ENCODE measurements at places on chromosomes 12 and 14. TPM values are rescaled to one million over a fixed set of nuclear protein-coding genes. Genes with fewer than 3 reads are reported as not detected.

DNA sequence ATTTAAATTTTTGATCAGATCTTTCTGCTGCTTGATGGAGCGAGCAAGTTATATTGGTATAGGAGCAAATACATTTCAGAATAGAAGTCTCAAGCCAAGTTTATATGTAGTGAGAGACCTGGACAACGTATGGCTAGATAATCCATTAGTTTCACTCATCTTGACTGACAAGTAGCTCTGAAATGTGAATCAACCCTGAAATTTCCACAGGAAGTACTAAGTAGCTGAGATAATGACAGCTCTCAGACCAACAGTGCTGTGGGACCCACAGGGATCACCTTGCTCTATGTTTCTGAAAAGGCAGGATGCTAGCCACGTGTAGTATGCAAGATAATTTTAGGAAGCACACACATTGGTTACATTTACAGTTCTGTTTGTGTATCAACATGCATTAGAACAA lies 258.6 kb upstream of the FOXN3 start:
- no peaks in the 10 kb centered on the region for H3K27me3 ChIP-seq
- H3K4me3 ChIP-seq: no peak overlapping the region
- H3K27ac ChIP-seq: no peak overlapping the region
- peaks cover 1% of the 10 kb centered on the region for H3K36me3 ChIP-seq
- H3K4me1 ChIP-seq: peaks cover 23% of the 10 kb centered on the region
- DNase-seq: no peak

TAS2R7 gene
- not detected for total RNA-seq

- H3K27ac ChIP-seq: no peak overlapping the region
- H3K36me3 ChIP-seq: no peaks in the 10 kb centered on the region
- H3K4me3 ChIP-seq: no peak overlapping the region
- no peaks in the 10 kb centered on the region for H3K27me3 ChIP-seq
- peak; percentile 12 for DNase-seq
These were observed 28.3 kb upstream of the BCDIN3D start for GRCh38 chr12:49871263-49871561.

DNA sequence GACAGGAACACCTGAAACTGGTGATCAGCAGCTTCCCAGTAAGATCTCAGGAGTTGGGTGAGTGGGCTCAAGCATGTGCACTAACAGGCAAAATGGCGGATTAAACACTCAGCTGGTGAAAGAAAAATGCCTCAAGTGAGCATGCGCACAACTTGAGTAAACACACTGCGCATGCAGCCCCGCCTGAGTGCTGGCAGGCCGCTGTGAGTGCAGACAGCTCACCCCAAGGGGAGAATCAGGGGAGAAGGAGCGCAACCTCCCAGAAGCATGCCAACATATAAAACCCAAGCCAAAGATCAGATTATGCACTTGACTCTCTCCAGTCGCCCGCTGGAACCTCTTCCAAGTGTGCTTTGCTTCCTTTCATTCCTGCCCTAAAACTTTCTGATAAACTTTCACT lies 125.8 kb downstream of the VRK1 start:
- no peak overlapping the region for H3K4me3 ChIP-seq
- H3K27me3 ChIP-seq: no peaks in the 10 kb centered on the region
- no peaks in the 10 kb centered on the region for H3K4me1 ChIP-seq
- H3K36me3 ChIP-seq: no peaks in the 10 kb centered on the region
- H3K27ac ChIP-seq: no peak overlapping the region

DNA sequence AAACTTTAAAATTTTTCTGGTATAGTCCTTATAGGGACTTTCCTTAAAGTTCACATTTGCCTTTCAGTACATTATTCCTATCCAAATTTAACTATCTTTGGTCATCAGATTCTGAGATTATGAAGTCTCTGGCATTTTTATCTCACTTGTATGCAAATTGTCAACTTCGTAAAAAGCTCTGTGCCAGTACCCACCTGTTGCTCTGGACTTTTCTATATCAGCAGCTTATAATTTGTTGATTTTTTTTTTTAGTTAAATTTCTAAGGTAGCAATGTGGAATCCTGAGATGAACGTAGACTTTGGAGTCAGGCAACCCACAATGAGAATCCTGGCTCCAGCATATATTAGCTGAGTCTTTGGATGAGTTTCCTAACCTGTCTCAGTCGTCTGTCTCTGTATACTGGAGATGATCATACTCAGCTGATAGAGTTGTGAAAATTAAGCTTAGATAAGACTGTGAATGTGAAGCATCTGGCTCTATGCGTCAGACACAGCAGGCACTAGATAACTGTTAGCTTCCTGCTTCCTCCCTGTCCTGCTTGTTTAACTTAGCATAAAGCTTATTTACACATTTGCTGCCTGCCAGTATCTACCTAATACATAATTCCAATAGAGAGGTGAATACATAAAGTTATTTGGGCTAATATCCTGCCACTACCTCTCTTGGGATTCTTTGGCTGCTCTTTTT lies 59.8 kb downstream of the MARK3 start:
- no peak for DNase-seq
- peaks cover 3% of the 10 kb centered on the region for H3K36me3 ChIP-seq
- peaks cover 2% of the 10 kb centered on the region for H3K4me1 ChIP-seq
- no peaks in the 10 kb centered on the region for H3K27me3 ChIP-seq
- no peak overlapping the region for H3K4me3 ChIP-seq
- no peak overlapping the region for H3K27ac ChIP-seq

DNA sequence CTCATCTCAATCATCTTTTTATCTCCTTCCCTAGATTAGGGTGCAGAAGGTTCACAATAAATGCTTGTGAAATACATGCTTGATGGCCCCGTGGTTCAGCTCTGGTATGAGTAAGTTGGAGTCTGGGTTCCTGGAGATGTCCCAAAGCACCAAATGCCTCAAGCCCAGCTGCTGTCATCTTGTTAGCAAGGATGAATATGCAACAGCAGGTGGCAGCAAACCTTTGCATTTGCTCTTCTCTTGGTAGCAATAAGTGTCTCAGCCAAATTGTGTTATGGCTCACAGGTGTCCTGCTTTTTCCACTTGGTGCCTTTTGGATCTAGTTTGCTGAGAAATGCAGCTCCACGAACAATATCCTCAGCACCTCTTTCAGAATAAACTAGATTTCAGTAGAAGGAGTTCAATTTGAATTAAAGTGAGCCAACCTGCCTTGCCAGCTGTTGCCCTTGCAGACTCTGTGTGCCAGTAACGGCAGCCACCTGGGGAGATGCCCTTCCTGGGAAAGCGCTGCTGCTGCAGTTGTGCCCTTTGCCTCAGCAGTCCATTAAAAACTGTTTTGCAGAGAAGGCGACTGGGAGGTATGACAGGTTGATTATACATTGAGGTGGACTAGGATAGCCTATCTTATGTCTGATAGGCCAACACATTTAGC lies 417.3 kb downstream of the SNAPC1 start:
- no peak overlapping the region for H3K27ac ChIP-seq
- peaks cover 2% of the 10 kb centered on the region for H3K27me3 ChIP-seq
- peak; percentile 51 for DNase-seq
- H3K4me3 ChIP-seq: no peak overlapping the region
- H3K4me1 ChIP-seq: no peaks in the 10 kb centered on the region
- H3K36me3 ChIP-seq: no peaks in the 10 kb centered on the region

- H3K36me3 ChIP-seq: no peaks in the 10 kb centered on the region
- no peaks in the 10 kb centered on the region for H3K4me1 ChIP-seq
- no peak overlapping the region for H3K27ac ChIP-seq
- H3K27me3 ChIP-seq: peaks cover 3% of the 10 kb centered on the region
- peak; percentile 12 for DNase-seq
- no peak overlapping the region for H3K4me3 ChIP-seq
These were observed 93.3 kb downstream of the CALM1 start for GRCh38 chr14:90489916-90490719.

DNA sequence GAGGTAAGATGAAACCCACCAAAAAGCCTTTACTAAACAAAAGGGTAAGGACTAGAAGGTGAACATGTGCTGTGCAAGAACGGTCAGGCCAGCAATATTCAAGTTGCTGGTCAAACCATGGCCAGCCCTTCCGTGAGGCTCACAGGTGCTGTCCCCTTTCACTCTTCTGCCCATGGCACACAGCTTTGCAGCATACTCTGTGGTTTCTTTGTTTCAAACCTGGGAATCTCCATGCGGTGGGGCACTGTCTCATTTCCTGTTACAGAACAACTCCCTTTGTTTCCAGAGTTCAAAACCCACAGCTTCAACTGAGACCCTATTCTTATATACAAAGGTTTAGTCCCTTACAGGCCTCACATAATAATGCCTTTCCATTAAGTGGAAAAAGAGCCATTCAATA lies 1.7 kb upstream of the OVCH1 start:
- H3K27ac ChIP-seq: no peak overlapping the region
- no peak for DNase-seq
- H3K4me3 ChIP-seq: no peak overlapping the region
- H3K36me3 ChIP-seq: no peaks in the 10 kb centered on the region
- H3K27me3 ChIP-seq: peaks cover 5% of the 10 kb centered on the region
- no peaks in the 10 kb centered on the region for H3K4me1 ChIP-seq

COPS7A gene
- 30.0 TPM for total RNA-seq

DNA sequence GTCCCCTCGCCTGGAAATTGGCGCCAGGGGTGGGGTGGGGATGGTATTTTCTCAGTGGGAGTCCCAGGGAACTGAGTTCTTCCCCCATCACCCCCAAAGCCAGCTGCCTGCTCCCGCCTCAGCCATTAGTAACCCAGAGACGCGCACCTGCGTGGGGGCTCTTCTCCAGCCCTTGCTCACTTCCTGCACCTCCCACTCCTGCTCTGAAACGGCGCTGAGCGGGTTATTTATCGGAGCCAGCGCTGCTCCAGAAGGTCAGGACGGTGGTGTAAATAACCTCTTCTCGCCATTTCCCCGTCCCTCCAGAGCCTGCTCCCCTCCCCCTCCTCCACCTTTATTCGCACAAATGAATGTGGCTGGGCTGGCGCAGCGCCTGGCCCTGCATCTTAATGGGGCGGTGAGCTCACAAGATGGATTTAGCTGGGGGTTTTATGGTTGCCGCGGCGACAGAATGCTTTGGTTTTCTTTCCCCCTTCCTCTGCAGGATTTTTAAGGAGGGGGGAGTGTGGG lies 12.2 kb downstream of the GPR84 start:
- H3K4me3 ChIP-seq: no peak overlapping the region
- H3K36me3 ChIP-seq: peaks cover 16% of the 10 kb centered on the region
- H3K27me3 ChIP-seq: no peaks in the 10 kb centered on the region
- DNase-seq: no peak
- peaks cover 8% of the 10 kb centered on the region for H3K4me1 ChIP-seq

GLI1 gene
- total RNA-seq: 0.53 TPM

TMEM30B gene
- 0.70 TPM for total RNA-seq

RESF1 gene
- total RNA-seq: 110 TPM

- no peak for DNase-seq
- no peak overlapping the region for H3K4me3 ChIP-seq
- H3K27me3 ChIP-seq: no peaks in the 10 kb centered on the region
- H3K27ac ChIP-seq: no peak overlapping the region
These were observed 35.2 kb downstream of the BRMS1L start for GRCh38 chr14:35861204-35861868.

DNA sequence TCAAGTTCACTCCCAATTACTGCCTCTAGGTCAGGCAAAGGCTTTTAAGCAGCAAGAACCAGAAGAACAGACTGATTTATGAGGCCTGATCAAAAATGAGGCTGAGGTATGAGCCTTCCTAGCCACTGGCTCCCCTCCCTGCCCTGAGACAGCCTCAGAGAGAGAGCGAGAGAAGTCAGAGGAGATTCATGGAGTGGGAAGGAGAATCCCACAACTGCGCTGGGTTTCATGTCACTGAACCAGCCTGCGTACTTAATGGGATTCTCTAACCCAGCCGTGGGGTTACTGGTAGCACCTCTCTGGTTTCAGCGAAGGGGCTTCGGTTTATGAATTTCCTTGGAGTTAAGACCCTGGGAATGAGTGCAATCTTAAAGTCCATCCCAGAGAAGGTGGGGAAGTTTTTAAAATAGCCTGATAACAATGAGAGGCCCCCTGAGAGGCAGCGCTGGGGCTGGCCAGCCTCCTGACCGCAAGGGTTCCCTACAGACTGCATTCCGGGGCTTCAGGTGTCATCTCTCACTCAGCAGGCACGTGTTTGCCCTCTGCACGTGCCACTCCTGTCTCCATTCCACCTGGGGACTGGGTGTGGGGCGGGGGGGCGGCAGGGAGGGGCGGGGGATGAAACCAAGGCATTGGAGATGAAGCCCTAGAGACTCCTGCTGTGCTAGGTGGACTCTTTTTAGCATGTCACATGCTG lies 6.1 kb upstream of the GPRC5A start:
- DNase-seq: no peak
- no peak overlapping the region for H3K27ac ChIP-seq
- H3K36me3 ChIP-seq: no peaks in the 10 kb centered on the region
- H3K27me3 ChIP-seq: peaks cover 63% of the 10 kb centered on the region

TEX52 gene
- not detected for total RNA-seq

LHX5 gene
- total RNA-seq: not detected

- H3K27me3 ChIP-seq: no peaks in the 10 kb centered on the region
- peaks cover 17% of the 10 kb centered on the region for H3K4me1 ChIP-seq
- DNase-seq: no peak
These were observed 55.0 kb downstream of the TMX1 start for GRCh38 chr14:51294951-51295525.

DNA sequence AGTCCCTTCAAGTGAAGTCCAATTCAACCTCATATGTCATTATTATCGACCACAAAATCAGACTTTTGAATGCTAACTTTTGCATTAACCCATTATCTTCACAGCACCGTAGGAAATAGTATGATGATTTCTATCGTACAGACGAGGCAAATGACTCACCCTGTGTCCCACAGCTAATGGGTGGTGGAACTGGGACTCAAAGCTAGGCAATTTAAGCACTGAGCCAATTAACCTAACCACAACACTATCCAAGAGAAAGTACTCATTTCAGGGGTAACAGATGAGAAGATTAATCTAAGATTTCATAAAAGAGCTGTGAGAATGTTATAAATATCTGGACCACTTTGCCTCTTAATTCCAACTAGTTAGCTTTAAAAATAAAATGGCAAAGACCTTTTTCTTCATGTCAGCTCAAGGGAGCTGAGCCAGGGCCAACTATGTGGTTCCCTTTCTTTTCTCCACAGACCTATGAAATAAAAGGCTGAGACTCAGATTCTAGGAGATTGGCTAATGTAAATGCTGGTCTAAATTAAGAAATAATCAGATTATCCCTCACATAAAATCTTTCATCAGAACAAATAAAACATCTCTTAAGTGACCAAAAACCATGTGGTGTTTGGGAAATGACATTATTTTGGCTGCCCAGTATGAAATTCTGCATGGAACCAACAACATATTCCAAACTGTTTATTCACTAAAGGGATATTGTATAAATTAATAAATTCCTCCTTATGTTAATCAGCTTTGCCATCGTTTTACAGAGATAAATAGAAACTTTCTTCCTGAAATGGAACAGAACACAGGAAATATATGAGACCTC lies 4.9 kb downstream of the PTGER2 start:
- peaks cover 94% of the 10 kb centered on the region for H3K36me3 ChIP-seq
- peak overlapping the region; percentile 100 for H3K4me3 ChIP-seq
- no peaks in the 10 kb centered on the region for H3K27me3 ChIP-seq
- peaks cover 61% of the 10 kb centered on the region for H3K4me1 ChIP-seq
- DNase-seq: peak; percentile 64
- H3K27ac ChIP-seq: peak overlapping the region; percentile 89

- no peak overlapping the region for H3K27ac ChIP-seq
- H3K27me3 ChIP-seq: no peaks in the 10 kb centered on the region
- peaks cover 7% of the 10 kb centered on the region for H3K4me1 ChIP-seq
- DNase-seq: no peak
- H3K4me3 ChIP-seq: no peak overlapping the region
These were observed 20.3 kb upstream of the POC1B start for GRCh38 chr12:89546151-89546550.

FLRT2 gene
- total RNA-seq: not detected

MYH6 gene
- total RNA-seq: 0.23 TPM

Measured in activated CD8-positive, alpha-beta memory T cell treated with anti-CD3 and anti-CD28 coated beads, Interleukin-2, amount 10 ng/mL, durations not matched to agents 7 days and 5 days (primary cell).